ENCODE measurements at places on chromosomes 7 and 10.
A peak's percentile ranks its signal among the peaks of the same experiment; 100 is the strongest.

DNA sequence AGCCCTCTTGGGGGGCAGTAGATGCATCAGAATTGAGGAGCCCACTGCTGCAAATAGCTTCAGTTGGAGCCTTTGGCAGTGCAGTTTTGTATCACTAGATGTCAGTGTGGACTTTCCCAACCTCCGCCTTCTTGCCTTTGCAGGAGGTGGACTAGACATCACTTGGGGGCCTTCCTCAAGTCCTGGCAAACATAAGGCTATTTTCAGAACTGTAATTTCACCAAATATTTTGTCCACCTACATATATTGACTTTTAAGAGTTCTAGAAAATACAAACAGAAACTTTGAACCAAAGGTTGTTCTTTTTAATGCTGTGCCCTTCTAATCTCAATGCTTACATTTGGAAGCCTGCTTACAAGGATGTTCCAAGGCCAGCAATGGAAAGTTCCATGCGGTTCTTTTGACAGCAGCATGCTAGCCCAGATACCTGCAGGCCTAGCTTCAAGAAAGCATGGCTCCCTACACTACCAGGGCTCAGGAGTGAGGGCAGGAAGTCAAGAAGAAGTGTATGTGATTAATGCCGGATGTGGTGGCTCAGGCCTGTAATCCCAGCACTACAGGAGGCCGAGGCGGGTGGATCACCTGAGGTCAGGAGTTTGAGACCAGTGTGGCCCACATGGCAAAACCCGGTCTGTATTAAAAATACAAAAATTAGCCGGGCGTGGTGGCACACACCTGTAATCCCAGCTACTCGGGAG lies 8.0 kb upstream of the ZNRF2 start:
- DNase-seq = peak; percentile 7

DNA sequence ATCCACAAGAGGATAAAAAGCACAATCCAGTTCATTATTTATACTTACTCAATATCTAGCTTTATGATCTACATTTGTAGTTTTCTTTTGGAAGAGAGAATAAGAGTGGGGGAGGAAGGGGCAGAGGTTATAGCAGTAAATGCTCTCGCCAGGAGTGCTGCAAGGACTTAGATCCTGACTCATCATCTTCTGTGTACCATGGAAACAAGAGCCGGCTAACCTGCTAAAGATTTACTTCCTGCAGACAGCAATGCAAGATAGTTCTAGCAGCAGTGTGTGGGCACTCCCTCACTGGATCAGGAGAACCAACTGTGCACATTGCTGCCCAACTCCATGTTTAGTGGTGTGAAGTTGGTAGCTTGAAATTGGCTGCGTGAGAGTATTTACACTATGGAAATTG lies 47.7 kb upstream of the TRIL start:
- no peak for DNase-seq

DNA sequence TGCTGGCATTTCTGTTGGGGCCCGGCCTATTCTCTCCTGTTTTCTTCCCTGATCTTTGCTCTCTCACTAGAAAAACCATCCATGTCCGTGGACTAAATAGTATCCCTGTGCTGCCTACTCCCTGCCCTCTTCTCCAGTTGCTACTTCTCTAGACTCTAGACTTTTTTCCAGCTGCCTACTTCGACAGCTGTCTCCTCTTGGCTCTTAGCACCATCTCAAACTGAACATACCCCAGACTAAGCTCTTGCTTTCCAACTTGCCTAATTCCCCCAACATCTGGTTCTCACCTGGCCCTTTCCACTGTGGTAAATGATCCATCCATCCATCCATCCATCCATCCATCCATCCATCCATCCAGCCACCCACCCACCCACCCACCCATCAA lies 19.5 kb downstream of the ADCYAP1R1 start:
- DNase-seq = no peak

- DNase-seq = no peak
Observed at GRCh38 chr10:31702005-31702404, 226.6 kb downstream of the ARHGAP12 start.

DNA sequence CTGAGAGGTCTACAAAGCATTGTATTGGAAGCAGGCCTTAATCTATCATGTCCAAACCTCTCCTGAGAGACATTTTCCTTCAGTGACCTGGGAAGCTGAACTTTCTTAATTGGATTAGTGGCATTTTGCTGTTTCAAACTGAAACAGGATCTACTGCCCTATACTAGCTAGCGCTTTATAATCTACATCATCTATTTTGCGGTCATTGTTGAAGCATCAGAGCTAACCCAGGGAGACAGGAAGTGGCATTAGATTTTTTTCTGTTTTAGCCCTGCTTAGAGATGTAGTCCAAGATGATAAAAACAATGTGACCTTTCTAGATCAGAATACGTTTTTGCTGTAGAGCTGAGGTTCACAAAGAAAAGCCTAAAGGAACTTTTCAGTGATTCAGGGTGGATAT lies 147.4 kb upstream of the AGR3 start:
- no peak for DNase-seq

- no peak for DNase-seq
Observed at GRCh38 chr10:29647478-29647877, 12.7 kb upstream of the SVIL start.

DNA sequence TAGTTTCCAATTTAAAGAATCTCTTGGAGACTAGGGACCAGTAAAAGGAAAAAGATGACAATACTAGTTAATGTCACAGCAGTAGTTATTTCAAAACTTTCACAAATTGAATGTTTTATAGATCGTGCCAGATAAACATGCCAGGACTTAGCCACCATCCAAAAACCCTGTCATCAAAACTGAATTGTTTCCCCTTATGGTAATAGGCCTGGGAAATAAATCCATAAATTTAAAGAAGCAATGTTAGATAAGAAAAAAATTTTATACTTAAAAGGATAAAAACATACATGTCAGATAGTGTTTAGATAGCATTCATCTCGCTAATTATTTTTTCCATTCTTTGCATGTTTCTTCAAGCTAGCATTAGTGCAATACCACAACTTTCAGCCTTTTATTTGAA lies 71.2 kb downstream of the SUGCT start:
- no peak for DNase-seq

DNA sequence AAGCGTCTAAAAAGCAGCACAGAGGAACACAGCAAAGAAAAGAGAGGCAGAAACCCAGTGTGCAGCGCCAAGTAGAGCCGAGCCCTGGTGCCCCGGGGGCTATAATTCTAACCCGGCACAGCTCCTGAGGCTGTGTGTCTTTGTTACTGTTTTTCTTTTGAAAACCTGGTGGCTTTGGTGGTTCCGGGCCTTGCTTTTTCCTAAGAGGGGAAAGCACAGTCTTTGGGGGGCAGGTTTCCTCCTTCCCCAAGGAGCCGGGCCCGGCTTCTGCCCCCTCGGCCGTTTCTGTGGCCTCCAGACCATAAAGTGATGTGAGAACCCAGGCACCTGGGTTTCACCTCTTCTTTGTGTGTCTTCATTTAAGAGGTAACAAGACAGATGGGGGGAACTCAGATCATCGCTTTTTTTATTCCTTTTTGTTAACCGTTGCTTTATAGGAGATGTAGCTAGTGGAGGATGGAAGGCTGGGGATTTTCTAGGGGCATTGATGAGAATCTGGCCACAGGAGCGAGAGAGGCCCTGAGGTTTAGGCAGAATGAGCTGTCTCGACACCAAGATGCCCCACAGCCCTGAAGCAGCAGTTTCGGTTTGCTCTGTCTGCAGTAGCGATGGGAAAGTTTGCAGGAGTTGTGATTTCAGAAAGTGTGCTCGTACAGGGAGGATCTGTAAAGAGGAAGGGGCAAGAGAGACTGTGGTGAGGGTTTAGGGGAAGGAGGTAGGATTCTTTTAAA lies 367.8 kb upstream of the GALNT17 start:
- DNase-seq = no peak

- DNase-seq = no peak
Observed at GRCh38 chr10:110077436-110078130, 69.8 kb downstream of the ADD3 start.

DNA sequence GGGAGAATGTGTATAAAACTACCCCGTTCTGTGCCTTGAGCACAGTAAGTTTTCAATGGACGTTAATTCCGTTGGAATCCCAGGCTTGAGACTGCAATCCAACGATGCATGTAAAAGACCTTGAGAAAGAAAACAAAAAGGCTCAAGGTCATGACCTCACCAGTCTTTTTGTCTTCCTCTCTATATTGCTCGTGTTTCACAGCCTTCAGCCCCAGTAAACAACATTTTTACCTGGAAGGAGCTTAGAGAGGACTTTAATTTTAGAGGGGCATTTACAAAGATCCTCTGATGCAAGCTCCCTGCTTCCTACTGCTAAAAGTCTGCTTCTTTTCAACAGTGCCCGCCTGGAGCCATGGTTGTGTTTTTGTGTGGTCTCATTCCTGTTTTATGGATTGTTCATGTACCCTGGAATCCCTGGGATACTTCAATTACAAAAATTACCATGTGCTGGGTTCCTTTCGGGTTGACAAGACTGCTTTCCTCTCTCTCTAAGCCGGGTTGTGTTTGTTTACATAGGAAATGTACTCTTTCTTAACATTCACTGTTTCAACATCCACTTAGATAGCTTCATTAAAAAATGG lies 320.1 kb upstream of the NFE2L3 start:
- DNase-seq = no peak

- DNase-seq = no peak
Observed at GRCh38 chr7:31443457-31443856, 70.4 kb upstream of the ITPRID1 start.

- no peak for DNase-seq
Observed at GRCh38 chr10:94645285-94645684, 38.2 kb upstream of the CYP2C18 start.

DNA sequence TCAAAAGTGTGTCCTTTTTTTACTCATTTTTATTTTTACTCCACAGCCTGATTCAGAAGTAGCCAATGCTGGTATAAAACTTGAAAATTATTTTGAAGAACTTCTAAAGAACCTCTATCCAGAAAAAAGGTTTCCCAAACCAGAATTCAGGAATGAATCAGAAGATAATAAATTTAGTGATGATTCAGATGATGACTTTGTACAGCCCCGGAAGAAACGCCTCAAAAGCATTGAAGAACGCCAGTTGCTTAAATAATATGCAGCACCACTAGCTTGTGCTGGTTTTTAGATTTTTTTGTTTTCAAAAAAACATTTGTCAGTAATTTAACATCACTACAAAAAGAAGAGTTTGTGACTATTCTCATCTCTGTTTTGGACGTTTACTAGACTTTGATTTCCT lies 116.5 kb downstream of the SVOPL start:
- no peak for DNase-seq

All from stimulated activated CD4-positive, alpha-beta T cell treated with anti-CD3 and anti-CD28 coated beads, Interleukin-15, amount 100 ng/mL, for 1 hour (primary cell).